Uterus (tissue), 4 donors: ENCODE measurements at places on chromosomes 3 and 15.

GRCh38 chr15:40204100-40204499 lies 34.8 kb upstream of the PAK6 start:
- no peak for DNase-seq

DNA sequence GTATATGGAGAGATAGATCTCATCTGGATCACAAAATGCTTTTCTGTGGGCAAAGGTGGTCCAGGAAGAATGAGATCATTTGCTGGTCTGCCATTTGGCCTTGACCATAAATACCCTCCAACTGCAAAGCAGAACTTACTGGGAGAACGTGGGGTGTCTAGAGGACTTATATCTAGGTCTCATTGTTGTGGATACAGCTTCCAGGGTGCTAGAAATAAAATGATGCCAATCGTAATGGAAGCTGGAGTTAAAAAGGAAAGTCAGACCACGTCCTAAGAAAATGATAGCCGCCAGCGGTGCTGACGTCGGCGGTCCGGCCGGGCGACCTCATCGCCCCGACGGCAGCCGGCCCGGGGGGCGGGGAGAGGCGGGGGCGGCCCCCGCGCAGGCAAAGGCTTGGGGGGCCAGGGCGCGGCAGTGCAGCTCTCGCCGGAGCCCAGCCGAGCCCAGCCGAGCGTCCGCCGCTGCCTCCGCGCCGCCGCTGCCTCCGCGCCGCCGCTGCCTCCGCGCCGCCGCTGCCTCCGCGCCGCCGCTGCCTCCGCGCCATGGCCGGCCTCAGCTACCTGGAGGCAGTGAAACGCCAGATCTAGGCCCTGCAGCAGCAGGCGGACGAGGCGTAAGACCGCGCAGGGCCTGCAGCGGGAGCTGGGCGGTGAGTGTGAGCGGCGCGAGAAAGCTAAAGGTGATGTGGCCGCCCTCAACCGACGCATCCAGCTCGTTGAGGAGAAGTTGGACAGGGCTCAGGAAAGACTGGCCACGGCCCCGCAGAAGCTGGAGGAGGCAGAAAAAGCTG lies 89.5 kb downstream of the EOMES start:
- peak; percentile 50 for DNase-seq

- no peak for DNase-seq
Observed at GRCh38 chr3:129655291-129655700, 48.8 kb upstream of the PLXND1 start.

DNA sequence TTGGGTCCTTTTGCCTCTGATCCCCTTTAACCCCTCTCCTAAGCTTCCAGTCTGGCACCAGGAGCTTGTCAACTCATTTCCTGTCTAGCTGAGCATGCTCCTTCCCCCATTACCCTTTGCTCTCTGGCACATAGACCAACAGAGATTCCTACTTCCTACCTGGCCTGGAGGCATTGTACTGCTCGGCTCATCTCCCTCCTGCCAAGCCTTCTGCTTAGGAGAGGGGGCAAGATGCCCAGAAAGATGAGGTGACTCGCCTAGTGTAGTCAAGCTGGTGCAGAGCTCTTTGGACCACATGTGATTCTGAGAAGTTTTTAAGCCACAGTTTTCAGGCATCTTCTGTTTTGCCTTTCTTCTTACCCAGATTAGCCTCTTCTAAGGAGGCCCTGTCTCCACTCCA lies 95.4 kb downstream of the ZNF621 start:
- no peak for DNase-seq

DNA sequence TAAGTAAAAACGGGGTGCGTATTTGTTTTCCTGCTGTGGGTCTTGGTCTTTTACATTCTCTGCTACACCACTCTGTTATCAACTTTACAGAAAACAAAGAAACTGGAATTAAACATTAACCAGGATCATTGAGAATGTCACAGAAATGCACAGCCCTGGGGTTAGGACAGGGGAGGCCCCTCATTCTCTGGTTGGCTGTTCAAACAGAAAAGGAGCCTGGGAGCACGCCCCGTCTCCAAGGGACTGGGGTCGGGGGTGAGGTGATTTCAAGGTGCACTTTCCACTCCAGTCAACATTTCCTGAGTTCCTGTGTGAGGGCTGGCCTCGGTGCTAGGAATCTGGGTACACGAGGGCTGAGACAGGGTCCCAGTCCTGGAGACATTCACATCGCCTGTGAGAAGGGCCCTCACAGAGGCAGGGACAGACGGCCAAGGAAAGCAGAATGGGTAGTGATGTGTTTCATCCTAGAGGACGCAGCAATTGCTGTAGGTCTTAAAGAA lies 30.3 kb downstream of the CPN2 start:
- DNase-seq, result no peak

DNA sequence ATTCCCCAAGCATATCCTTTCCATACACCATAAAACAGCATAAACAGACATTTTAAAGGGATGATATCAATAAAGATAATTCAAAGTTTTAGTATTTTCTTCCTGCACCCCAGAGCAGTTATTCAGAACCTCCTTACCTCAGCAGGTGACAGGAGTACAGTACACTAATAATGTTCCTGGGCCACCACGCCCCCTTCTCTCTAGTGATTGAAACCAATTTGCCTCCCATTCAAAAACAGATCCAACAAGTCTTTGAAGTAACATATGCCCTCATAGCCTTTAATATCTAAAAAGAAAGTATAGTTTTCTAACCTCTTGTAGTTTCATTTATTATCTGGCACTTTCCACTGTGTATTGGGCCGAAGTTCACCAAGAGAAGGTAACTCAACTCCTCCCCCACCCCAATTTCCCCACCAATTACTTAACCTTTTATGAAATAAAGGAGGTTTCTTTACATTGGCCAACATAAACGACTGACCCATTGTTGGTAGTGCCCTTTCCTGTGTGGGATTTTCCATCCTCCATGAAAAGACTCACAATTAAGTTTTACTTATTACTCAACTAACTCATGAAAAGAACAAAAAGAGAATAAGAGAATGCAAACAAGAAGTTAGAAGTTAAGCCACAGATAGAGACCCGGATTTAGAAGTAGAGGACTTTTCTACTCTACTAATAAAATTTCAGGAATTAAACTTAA lies 5.0 kb upstream of the ATP8B4 start:
- DNase-seq, result no peak

DNA sequence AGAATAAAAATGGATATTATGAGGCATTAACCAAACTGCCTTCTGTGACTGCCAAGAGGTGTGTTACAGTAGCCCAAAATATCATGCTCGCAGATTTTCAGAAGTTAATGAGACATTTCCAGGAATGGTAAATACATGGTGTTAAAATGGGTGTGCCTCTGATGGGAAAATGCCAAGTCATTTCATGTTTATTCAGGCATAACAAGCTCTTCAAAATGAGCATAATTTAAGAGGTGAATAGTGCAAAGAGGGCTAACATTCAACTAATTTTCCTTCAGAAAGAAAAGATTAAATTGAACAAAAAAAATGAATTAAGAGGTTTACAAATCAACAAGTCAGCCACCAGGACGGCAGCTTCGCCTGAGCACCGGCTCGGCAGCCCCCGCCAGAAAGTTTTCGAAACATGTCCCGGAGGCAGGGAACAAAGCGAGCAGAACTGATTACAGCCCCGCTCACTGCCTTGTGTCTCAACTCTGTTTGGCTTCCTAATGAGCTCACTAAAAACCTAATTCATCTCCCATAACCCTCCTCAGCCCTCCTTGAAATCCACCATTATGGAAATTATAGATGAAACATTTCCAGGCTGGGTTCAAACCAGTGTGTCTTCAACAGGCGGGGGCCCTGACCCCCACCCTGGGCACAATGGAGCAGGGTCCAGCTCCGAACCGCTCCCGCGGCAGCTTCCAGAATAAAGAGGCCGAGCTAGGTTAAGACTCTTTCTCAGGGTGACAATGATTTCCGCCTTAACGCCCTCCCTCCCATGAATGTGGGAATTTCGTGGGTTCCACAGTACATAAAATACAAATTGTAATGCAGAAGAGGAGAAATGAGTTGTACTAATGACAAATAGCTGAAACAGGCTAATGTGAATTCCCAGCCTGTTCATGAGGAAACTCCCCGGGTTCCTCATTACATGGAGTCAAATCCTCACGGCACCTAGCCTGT lies 43.9 kb downstream of the MEIS2 start:
- DNase-seq, result peak; percentile 74

GRCh38 chr3:30682434-30683155 lies 76.2 kb downstream of the TGFBR2 start:
- DNase-seq, result no peak

DNA sequence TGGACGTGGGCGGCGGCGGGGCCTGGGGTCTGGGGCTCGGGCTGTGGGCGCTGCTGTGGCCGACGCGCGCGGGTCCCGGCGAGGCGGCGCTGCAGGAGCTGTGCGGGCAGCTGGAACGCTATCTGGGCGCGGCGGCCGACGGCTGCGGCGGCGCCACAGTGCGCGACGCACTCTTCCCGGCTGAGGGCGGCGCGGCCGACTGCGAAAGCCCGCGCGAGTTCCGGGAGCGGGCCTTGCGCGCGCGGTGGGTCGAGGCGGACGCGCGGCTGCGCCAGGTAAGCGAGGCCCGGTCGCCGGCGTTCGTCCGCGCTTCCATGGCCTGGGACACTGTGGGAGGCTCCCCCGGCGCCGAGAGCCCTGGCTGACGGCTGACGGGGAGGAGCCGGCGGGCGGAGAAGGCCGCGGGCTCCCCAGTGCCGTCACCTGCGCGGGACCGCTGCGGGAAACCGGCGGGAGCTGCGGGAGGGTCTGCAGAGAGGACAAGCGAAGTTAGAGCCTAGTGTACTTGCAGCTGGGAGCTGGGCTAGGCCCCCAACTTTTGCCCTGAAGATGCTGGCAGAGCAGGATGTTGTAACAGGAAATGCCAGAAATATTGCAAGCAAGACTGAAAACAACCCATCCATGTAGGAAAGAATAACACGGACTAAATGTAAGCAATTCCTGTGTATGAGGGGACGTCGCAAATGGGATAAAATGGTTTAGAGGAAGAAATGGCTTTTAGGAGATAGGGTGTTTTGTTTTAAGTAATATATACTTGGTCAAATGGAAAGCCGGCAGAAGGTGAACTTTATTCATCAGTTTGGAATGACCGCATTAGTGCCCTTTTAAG lies 847 bp downstream of the WHAMM start:
- DNase-seq, result peak; percentile 23

- no peak for DNase-seq
Observed at GRCh38 chr3:108102420-108103039, 11.7 kb upstream of the CD47 start.

DNA sequence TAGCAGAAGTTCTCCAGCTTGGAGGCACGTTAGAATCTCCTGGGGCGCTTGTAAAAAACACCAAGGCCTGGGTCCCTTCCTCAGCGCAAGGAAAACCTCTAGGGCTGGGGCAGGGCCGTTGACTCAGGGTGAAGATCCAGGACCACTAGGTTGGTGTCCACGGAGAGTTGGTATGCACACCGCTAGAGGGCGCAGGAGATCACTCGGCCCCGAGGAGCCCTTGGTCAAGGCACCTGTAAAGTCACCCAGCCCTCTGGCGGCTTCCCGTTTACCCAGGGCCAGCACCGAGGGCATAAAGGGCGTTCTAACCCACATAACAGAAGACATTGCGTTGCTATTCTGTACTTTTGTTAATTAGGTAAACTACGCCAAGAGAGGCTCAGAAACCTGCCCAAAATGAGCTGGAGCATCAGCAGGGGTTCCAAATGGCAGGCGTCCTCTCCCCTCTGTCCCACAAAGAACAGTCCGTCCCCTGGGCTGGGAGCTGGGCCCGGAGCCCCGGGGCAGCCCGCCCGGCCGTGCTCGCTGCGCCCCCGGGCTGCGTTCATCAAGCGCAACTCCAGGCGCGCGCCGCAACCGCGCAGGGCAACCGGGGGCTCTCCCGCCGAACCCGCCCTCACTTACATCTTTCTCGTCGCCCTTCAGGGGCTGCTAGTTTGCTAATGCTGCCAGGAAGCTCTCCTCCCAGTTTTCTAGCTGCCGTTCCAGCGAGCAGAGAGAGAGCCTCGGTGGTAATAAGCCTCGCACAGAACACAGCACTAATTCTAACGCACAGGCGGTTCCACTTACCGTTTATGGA lies 332.1 kb downstream of the ARRDC4 start:
- DNase-seq, result peak; percentile 20

DNA sequence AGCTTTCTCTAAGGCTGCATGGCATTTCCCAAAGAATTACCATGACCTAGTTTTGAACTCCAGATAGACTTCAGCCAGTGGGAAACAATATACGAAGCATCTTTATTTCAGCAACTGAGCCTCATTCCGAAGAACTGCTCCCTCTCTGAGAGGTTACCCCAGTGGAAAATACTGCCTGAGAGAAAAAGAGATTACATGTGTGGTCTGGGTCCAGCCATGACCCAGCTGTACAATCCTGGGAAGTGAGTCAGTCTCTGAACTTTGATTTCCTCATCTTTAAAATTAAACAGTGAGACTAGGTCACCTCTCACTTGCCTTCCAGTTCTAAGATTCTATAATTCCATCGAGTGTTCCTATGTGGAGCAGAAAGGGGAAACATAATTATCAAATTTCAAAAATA lies 42.4 kb downstream of the TNIK start:
- no peak for DNase-seq

- DNase-seq, result peak; percentile 82
Observed at GRCh38 chr3:9884555-9885165, 4.6 kb upstream of the CIDEC start.

DNA sequence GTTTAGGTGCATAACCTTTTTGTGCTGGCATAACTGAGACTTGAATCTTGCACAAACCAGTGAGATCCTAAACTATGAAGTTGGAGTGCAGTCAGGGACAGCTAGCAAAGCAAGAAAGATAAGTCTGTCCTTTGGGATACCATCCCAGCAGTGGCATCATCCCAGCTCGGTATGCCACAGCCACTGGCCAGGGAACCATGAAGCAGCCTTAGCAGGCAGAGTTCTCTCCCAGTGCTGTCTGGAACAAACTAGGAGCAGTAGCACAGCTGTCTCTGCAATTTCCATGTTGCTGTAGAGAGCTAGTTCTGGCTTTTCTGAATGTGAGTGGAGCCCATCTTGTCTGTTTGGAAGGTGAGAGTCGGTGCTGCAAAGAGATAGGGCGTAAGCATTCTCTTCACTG lies 130.3 kb downstream of the DTWD1 start:
- no peak for DNase-seq
